ENCODE measurements at places on chromosomes 13 and 19.

DNA sequence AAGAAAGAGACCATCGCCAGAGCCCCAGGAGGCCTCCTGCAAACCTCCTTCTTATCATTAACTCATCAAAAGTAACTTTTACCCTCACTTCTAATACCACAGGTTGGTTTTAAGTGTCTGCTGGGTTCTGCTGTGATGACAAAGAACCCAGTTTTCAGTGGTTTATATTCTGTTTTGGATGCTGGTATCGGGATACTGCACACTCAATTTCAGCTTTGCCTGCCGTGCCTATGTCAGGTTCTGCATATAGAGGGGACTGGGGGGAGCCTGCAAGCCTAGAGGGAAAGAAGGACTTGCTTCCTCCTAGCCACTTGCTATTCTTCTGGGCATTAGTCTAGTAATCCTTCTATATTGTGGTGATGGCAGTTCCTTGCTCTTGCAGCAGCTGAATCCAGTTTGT, 242.4 kb downstream of the KCNRG start:
- H3K27ac ChIP-seq, result no peak overlapping the region
- no peak overlapping the region for H3K4me3 ChIP-seq
- H3K4me1 ChIP-seq, result no peaks in the 10 kb centered on the region
- no peaks in the 10 kb centered on the region for H3K27me3 ChIP-seq
- no peak for DNase-seq

DNA sequence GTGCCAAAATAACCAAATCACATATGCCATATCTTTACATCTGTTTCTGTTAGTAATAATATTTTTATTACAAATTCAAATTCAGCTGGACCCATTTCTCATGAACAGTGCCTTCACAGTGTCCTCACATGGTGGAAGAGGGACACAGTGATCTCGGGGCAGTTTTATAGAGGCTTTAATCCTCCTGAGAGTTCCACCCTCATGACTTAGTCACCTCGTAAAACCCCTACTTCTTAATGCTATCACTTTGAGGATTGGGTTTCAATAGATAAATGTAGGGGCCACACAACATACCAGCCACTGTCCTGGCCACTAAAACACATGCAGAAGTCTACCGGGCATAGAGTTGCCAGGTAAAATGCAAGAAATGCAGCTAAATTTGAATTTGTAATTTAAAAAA, 201.5 kb downstream of the MYO16 start:
- no peaks in the 10 kb centered on the region for H3K36me3 ChIP-seq
- DNase-seq, result no peak
- no peak overlapping the region for H3K27ac ChIP-seq
- H3K4me3 ChIP-seq, result no peak overlapping the region
- no peaks in the 10 kb centered on the region for H3K27me3 ChIP-seq

- H3K27me3 ChIP-seq, result no peaks in the 10 kb centered on the region
- no peak for DNase-seq
- no peak overlapping the region for H3K4me3 ChIP-seq
- H3K4me1 ChIP-seq, result no peaks in the 10 kb centered on the region
- H3K36me3 ChIP-seq, result no peaks in the 10 kb centered on the region
These were observed 987.0 kb downstream of the DIAPH3 start for GRCh38 chr13:59176775-59177174.

DNA sequence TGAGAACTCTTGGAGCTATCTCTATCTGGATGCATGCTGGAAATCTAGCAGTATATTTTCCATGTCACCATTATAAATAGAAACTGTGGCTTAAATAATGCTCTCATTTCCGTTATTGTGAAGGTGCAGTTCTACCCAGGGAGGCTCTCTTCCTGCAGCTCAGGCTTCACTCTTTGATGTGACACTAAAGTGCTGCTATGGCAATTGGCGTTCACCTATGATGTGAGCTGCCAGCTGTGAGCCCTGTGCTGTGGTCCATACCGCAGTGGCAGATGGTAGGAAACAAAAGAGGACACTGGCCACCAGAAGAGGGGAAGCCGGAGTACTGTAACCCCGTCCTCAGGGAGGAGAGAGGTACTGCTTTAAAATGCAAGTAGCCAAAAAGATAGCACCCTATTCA, 40.6 kb upstream of the ZNF681 start:
- H3K27ac ChIP-seq, result no peak overlapping the region
- no peaks in the 10 kb centered on the region for H3K36me3 ChIP-seq
- H3K27me3 ChIP-seq, result no peaks in the 10 kb centered on the region

DNA sequence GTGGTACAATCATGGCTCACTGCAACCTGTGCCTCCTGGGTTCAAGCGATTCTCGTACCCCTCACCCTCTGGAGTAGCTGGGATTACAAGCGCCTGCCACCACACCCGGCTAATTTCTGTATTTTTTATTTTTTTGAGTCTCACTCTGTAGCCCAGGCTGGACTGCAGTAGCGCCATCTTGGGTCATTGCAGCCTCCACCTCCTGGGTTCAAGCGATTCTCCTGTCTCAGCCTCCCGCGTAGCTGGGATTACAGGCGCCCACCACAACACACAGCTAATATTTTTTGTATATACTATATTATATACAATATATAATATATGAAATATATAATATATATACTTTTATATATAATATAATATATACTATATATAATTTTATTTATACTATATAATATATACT, 52.5 kb downstream of the COLGALT1 start:
- H3K27ac ChIP-seq, result no peak overlapping the region
- no peak for DNase-seq
- peaks cover 17% of the 10 kb centered on the region for H3K27me3 ChIP-seq
- H3K4me1 ChIP-seq, result peaks cover 14% of the 10 kb centered on the region
- no peak overlapping the region for H3K4me3 ChIP-seq
- H3K36me3 ChIP-seq, result no peaks in the 10 kb centered on the region
